Activated T-helper 2 cell treated with anti-CD3 and anti-CD28 coated beads, Interferon-gamma antibody, Interleukin-2, Interleukin-4, amounts not matched to agents 10 μg/mL and 5 μg/mL and 100 μg/mL, durations not matched to agents 14 hours and 24 hours and 36 hours (primary cell): ENCODE measurements at places on chromosomes 2 and 18. TPM values are rescaled to one million over a fixed set of nuclear protein-coding genes. Genes with fewer than 3 reads are reported as not detected.

TCF23 gene
- total RNA-seq: not detected in 2 replicates

CACNB4 gene
- 0.23 and 0.39 TPM in 2 replicates for total RNA-seq

ATP5MC3 gene
- total RNA-seq: 417 and 424 TPM in 2 replicates

DNAH7 gene
- total RNA-seq: not detected in 2 replicates

ALK gene
- total RNA-seq: not detected in 2 replicates

STK11IP gene
- total RNA-seq: 32.5 and 38.1 TPM in 2 replicates

HOXD9 gene
- total RNA-seq: not detected in 2 replicates

DLGAP1 gene
- not detected in 2 replicates for total RNA-seq

SCN7A gene
- total RNA-seq: not detected in 2 replicates

KYNU gene
- 0.11 TPM in 1 of 2 replicates, not detected in the other for total RNA-seq

FOXD4L1 gene
- total RNA-seq: 0.14 and 0.30 TPM in 2 replicates
